ENCODE measurements at places on chromosomes 3 and 15. TPM values are rescaled to one million over a fixed set of nuclear protein-coding genes. Genes with fewer than 3 reads are reported as not detected.

GADL1 gene
- not detected for total RNA-seq

DNA sequence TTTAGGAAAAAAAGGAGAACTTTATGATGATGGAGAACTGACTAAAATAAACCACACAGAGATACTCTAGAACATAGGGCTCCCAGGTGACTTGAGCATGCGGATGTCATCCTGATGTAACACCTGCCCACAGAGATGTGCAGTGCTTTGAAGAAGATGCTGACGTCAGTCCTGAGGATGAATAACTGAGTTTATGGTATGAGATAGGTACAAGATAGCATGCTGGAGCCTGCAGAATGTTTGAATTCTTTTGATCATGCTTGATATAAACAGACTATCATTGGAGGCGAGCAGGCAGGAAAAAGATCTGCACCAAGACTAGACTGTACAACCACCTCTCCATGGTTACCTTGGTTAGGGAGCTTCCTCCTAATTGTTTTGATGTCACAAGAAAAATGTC is 12.4 kb downstream of the CCR4 start:
- no peak for DNase-seq

- DNase-seq: no peak
These were observed 223.5 kb upstream of the RBMS3 start for GRCh38 chr3:29057326-29057725.

DNA sequence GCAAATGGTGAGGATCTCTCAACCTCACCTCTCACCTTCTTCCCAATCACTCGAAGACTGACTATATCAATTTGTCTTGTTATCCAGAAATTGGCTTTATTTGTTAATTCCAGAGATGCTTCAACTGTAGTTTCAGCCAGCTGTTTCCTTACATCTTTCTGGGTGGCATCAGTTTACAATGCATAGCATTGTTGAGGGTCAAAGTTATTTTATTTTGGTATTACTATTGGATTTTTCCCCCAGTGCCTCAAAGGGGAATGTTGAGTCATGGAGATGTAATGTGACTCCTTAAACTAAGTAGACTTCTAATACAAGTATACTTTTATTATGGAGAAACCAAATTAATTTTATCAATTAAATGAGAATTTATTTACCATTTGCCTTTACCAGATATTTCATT is 351.6 kb downstream of the TIGIT start:
- DNase-seq: no peak

DNA sequence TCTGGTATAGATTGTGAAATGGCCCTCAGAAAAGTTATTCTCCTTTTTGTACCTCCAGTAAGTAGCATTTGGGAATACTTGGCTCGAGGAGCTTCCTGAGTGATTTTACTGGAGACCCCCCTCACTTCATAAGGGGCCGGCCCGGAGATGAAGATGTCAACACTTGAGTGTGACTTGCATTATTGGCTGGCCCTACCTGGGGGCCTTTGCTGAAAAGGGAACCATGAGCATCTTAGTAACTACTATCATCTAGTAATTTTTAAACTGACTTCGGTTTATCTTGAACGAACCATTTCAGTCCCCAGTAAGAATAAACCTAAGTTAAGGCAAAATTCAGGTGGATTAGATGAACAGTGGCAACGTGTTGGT is 1.3 kb downstream of the FAIM start:
- DNase-seq: no peak
